ENCODE measurements at places on chromosomes 4 and X.

GRCh38 chr4:71020611-71021010 lies 27.2 kb downstream of the DCK start:
- no peak for DNase-seq

DNA sequence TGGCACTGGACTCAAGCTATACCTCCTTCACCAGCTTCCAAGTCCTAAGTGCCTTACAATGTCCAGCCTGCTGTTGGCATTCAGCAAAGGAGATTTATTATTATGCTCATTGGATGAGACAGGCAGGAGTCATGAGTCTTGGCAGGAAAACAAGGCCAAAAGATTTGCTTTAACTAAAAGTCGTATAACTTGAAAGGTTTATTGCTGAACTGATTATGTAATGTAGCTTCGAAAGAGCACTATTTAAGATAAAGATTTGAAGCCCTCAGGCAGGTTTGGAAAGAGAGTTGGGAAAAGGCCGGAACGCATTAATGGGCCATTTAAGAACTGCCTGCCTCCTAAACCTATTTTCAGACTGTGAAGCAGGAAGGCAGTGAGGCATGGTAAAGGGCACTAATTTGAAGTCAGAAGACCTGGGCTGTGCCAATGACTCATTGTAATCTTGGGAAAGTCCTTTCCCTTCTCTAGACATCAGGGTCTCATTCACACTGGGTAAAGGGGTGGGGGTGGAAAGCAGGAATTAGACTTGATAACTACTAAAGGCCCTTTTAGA lies 280.5 kb upstream of the EDA2R start:
- no peak for DNase-seq

- no peak for DNase-seq
These were observed 71.3 kb upstream of the LDB2 start for GRCh38 chr4:16969696-16970135.

GRCh38 chr4:51880016-51880915 lies 37.3 kb downstream of the DCUN1D4 start:
- DNase-seq = no peak

DNA sequence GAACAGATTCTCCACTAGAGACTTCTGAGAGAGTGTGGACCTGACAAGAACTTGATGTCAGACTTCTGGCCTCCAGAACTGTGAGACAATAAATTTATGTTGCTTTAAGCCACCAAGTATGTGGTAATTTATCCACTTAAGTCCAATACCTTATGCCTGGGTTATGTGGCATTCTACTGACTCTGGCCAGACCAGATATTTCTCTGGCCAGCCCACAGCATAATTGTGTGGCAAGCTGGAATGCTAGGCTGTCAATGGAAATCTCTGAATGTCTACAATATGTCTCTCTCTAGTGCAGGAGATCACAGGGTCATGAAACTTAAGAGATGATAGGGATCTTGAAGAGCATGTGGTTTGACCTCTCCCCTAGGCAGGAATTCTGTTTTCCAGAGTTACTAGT lies 251.0 kb downstream of the ZNF674 start:
- DNase-seq = no peak

DNA sequence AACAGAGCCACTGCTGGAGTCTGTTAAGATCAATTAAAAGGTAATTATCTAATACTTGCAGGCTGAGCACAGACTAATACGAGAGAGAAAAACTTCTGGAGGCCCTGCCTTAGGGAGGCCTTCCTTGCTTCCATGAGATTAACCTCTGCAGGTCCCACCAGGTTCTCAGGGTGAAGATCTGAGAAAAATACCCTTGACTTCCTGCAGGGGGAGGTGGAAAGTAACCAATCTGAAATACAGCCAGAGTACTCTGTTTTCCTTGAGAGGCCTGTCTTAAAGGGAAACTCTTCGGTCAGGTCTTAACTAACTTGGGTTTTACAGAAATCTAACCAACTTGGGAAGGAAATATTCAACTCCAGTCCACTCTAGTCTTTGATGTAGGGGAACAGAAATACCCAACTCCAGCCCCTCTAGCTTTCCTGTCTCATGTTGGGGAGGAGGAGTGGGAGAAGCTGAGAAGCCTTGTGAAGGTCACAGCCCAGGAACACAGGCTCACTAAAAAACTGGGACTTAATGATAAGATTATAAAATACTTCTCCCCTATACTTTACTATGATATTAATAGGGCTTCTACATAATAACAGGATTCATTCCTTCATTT lies 77.1 kb downstream of the TBCK start:
- no peak for DNase-seq

DNA sequence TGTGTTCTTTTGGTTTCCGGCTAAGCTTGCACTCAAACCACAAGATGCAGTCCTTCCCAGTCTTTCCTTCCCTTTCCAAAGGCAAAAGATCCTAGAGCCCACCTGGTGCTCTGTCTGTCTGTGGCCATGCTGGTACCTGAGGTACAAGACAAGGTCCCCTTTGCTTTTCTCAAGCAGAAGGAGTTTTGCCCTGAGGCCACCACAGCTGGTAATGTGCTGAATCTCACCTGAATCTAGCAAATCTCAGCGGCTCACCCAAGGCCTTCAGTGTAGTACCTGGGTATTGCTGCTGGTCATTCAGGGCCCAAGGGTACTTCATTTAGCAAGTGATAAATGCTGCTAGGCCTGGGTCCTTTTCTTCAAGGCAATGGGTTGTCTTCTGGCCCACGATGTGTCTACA lies 20.5 kb upstream of the KLF8 start:
- no peak for DNase-seq

GRCh38 chr4:112563431-112564200 lies 47.6 kb upstream of the NEUROG2 start:
- no peak for DNase-seq

GRCh38 chr4:127244515-127244914 lies 388.2 kb upstream of the INTU start:
- no peak for DNase-seq

DNA sequence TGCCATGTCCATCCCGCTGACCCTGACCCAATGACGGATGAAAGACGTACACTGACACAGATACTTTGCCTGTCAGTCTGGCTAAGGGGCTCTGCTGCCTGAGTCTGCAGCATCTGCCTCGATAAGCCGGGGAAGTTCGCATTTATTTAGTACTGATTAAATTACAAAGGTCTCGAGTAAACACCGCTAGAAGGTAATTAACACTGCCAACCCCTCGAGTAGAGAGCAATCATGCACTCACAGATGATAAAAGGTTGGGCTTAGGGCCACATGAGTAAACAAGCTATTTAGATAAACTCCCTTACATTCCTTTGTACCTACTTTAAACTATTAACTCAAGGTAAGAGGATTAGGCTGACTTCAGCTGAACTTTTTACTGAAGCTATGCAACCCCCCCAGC lies 16.0 kb upstream of the RBMXL3 start:
- no peak for DNase-seq

DNA sequence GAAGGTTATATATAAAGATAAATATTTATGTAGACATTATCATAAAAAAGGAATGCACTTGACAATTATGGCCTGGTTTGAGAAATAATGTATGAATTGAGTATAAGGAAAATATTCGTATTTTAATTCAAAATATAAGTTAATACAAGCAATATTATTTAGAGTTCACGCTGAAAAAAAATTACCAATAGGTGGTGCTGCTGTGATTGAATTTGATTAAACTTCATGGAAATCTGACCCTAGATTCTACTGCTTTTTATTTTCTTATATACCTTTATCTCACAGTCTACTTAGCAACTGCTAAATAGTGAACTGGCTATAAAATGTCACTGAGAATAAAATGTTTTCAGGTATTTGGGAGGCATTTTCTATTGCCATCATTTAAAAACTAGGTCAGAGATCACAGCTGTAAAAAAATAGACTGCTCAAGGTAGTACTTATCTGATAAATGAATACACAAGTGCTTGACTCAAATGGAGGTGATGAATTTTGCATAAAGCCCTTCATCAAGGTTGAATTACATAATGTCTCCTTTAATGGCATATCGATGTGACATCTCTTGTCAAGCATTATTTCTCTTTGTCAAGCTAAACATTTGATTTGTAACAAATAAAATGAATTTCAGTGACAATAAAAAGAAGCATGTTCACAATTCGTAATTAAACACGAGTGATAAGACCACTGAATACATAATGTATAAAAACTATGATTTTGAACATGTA lies 1638.8 kb upstream of the PCDH7 start:
- DNase-seq = no peak

GRCh38 chr4:5708449-5709206 lies at the start of gene EVC2:
TSS of gene EVC2 (minus strand) at chr4:5708559. CDS start at chr4:5708513, 46 bp downstream.
- DNase-seq = peak; percentile 24

- no peak for DNase-seq
These were observed 392.5 kb downstream of the BCOR start for GRCh38 chrX:39705290-39705689.

DNA sequence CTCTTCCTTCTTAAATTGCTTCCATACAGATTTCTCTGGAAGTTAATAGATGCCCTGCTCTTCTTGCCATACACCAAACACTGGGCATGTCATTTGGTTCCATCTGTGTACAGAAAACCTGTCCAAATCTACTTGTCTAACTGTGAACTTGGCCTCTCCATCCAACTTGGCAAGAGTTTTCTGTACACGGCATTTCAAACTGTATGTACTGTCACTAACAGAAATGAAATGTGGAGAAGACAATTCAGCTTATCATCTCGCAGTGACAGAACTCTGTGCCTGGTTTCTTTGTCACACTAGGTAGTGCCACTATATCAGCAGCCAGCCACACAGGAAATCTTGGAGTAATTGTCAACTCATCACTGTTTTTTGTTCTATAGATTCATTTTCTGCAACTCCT lies 58.2 kb downstream of the CXXC4 start:
- DNase-seq = no peak

GRCh38 chr4:170391066-170391740 lies 301.4 kb upstream of the AADAT start:
- DNase-seq = no peak

GRCh38 chr4:128663325-128663724 lies 146.2 kb upstream of the JADE1 start:
- DNase-seq = peak; percentile 33

GRCh38 chr4:133150486-133151340 lies 1.6 kb downstream of the PCDH10 start:
- no peak for DNase-seq

DNA sequence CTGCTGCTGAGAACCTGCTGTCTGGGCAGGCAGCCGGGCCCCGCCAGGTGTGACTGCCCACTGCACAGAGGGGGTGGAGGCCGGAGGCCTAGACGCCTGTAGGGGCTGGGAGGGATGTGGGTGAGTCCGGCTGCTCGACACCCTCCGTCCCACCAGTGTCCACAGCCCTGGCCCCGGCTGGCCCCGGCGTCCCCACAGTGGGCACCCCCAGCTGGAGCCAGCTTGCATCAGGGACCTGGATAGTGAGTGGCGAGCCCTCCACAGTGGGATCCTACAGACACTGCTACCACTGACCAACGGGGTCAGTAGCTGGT lies 34.7 kb upstream of the SPON2 start:
- DNase-seq = no peak

- no peak for DNase-seq
These were observed 14.6 kb upstream of the SLC25A4 start for GRCh38 chr4:185128272-185129119.

- DNase-seq = no peak
These were observed 184.2 kb downstream of the CDS1 start for GRCh38 chr4:84767168-84767567.

DNA sequence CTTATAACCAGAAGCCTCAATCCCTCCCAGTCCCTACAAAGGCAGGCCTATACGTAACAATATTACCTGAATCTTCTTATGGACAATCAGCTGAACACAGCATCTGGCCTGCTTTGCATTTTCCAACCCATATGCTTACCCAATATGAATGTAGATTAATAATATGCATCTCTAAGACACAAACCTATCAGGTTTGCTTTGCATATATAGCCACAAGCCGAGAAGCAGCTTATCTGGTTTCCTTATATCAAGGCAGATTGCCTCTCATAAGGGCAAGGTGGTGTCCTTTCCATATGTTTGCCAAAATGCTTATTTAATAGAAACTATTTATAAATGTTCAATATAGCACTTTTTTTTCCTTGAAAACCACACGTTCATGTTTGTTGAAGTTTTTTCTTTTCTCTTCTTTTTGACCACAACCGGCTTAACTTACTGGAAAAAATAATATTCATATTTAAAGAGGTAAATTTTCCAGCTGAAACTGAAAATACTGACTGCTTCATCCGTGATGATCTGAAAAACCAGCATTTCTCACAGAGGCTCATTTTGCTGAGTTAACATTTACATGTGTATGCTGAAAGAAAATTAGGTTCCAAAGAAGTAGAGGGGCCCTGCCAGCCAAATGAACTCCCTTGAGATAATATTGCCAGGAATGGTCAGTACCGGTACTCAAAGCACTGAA lies 3.8 kb downstream of the IL21 start:
- no peak for DNase-seq

- no peak for DNase-seq
These were observed 11.9 kb upstream of the AREG start for GRCh38 chr4:74433043-74433442.

- no peak for DNase-seq
These were observed 22.9 kb upstream of the COX7B2 start for GRCh38 chr4:46931981-46932380.

DNA sequence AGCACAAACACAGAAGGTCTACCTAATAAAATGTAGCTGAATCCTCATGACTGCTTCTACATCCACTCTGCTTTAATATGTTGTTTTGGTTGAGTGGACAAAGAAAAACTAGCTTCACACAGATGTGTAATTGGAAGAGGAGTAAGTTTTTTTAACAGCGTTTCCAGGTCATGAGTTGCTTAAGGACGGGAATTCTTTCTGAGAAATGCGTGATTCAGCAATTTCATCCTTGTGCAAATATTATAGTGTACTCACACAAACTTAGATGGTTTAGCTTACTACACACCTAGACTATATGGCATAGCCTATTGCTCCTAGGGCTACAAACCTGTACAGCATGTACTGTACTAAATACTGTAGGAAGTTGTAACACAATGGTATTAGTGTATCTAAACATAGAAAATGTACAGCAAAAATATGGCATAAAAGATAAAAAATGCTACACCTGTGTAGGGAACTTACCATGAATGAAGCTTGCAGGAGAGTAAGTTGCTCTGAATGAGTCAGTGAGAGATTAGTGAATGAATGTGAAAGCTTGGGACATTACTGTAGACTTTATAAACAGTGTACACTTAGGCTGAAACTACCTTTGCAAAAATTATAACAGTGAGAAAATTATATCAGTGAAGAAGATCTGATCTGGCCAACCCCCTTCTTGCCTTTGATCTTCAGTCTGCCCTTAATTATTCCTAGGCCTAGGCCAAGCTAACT lies 70.8 kb upstream of the IL15 start:
- DNase-seq = no peak

DNA sequence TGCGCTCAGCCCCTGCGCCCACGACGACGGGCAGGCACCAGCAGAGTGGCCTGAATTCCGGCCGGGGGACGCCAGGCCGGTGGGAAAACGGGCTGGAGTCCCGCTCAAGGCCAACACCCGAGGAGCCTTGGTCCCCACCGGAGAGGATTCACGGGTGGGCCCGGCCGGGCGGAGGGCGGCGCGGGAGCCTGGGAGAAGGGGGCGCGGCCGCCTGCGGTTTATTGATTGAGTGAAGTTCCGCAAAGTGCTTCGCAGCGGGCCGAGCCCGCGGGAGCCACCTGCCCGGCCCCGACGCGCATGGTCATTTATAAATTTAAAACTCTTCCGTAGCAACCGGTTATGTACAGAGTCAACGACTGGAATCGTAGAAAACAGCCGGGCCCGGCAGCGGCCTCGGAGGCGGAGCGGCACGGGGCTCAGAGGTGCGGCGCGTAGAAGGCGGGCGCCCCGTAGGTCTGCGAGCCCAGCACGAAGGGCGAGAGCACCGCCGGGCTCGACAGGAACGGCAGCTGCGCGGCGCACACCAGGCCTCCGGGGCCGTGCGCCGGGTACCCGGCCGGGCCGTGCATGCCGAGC lies 3.6 kb downstream of the NKX1-1 start:
- no peak for DNase-seq

GRCh38 chr4:35250331-35250730 lies 994.0 kb downstream of the ARAP2 start:
- no peak for DNase-seq
